Smooth muscle cell of the umbilical artery (primary cell): ENCODE measurements at places on chromosomes 1 and 21. TPM values are rescaled to one million over a fixed set of nuclear protein-coding genes. Genes with fewer than 3 reads are reported as not detected.

CD1D gene
- 0.51 and 3.0 TPM in 2 replicates for total RNA-seq

TIAM1 gene
- 3.0 and 14.0 TPM in 2 replicates for total RNA-seq

CD48 gene
- not detected in 2 replicates for total RNA-seq

EDARADD gene
- total RNA-seq: not detected in 2 replicates

TOMM40L gene
- total RNA-seq: 8.0 and 9.0 TPM in 2 replicates

CACNA1S gene
- total RNA-seq: not detected in 2 replicates

FMOD gene
- 7.3 and 48.1 TPM in 2 replicates for total RNA-seq
